ENCODE measurements at places on chromosomes 13 and 19.

DNA sequence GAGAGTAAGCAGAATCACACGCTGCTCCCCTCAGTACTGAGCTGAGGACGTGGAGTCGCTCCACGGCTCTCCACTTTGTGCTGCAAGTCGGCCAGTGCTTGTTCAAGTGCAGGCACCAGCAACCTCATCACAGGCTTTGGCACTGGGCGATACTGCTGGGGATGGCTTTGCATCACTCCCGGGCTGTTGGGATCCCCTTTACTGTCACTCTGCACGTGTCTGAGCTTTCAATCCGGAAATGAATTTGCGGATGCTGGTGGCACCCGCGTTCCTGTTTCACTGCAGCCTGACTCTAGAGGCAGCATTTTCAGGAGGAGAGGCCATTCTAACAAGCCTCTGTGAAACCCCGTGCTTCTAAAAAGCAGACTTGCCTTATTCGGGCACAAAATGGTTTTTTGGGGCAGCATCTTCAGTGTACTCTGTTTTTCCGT, 19.1 kb downstream of the SMARCA4 start:
- DNase-seq, result peak; percentile 22

- DNase-seq, result no peak
These were observed 442 bp downstream of the ZNF420 start for GRCh38 chr19:37078717-37079032.

DNA sequence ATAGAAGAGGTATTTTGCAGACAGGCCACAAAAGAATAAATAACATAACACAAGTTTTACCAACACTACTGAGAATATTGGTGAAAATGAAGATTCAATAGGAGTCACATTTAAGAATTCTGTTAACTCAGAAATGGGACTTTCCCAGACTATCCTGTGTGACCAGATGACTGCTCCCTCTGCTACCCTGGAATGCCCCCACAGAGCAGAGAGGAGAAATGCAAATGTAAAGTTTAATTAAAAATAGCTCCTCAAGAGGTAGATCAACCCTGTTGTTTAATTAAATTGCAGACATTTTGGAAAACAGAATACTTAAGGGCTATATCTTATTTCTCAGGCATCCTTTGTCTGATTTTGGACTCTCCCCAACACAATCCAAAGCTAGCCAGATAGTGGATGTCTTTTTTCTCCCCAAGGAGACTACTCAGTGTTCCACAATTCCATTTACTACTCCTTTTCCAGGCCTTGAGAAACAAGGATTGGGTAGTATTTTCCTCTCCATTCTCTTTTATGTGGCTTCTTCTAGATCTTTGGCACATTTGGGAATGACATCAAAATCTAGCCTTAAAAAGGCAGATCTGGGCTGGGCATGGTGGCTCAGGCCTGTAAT, 104.7 kb upstream of the TSC22D1 start:
- no peak for DNase-seq

DNA sequence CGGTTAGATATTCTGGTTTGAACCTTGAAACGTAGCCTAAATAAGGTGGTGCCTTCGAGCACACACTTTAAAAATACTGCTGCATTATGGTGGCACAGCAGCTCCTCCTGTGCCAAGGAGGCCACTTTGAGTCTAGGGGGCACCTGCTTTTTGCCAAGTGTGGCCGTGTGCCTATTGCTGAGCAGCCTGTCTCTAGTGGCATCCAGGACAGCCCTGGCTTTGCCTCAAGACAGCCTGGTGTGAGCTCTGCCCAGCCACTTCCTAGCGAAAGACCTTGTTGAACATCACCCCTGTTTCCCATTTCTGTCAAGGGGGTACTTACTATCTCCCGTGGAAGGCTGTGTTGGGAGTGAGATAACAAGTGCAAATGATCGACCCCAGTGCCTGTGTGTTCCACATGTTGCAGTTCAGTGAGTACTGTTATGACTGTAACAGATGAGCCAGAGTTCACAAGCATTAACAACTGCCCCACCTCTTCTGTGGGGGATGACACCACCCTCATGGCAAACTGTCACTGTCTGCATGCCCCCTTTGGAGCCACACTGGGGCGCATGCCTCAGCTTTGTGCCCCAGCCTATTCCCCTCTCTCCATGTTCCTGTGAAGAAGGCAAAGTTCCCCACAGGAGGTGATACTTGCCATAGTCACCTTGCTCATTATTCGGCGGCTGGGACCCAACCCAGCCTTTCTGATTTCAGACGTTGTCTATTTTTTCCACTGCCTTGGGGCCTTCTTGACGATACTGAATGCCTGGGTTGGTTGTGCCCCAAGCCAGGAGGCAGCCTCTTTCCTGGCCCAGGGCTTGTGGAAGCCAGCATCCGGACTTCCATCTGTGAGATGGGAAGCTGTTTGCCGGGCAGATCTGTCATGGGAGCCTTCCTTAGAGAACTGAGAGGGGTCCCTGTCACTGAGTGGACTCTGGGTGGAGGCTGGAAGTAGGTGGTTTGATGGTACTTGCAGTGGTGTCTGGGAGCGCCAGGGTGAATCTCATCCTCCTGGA, 5.4 kb downstream of the GATAD2A start:
- DNase-seq, result no peak

- DNase-seq, result peak; percentile 40
These were observed 51.5 kb upstream of the MRI1 start for GRCh38 chr19:13712767-13713201.

- no peak for DNase-seq
These were observed 7.1 kb downstream of the LATS2 start for GRCh38 chr13:21054313-21054712.

DNA sequence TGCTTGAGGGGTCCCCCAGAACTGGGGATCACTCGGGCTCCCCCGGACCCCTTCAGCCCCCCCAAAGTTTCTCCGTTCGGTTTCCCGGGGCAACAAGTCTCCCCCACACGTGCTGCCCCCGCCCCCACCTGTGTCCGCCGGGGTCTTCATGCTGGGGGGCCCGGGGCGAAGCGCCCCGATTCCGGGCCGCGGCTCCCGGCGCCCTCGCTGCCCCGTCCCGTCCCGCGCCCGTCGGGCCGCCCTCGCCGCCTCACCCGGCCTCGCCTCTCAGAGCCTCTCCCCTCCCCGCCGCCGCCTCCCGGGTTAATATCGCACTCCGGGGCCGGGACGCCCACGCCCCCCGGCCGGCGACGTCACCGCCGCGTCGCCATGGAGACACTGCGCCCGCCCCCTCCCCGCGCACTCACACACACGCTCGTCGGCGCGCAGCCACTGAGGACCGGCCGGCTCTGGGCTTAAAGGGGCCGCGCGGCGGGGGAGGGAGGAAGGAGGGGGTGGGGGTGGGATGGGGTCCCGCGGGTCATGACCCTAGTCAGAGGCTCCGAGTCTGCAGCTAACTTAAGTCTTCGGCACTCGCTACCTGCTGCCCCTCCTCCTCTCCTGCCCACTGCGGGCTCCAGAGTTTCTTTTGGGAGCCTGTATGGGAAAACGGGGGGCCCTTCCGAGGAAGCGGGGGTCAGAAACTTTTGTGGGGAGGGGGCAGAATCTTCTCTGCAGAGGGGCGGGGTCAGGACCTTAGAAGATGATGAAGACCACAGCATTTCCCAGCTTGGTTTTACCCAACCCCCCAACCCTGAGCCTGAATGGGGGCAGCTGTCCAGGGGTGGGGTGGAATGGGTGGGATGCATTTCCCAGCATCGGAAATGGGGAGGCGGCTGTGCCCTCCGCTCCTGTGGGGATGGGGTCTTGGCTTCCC, at the start of gene ERF:
TSS of gene ERF (minus strand) at position 279 of the 916 bp plus-strand sequence. CDS start at position 150, 129 bp downstream.
- DNase-seq, result peak; percentile 90

- DNase-seq, result no peak
These were observed 9.4 kb downstream of the NLRP7 start for GRCh38 chr19:54937926-54938325.

DNA sequence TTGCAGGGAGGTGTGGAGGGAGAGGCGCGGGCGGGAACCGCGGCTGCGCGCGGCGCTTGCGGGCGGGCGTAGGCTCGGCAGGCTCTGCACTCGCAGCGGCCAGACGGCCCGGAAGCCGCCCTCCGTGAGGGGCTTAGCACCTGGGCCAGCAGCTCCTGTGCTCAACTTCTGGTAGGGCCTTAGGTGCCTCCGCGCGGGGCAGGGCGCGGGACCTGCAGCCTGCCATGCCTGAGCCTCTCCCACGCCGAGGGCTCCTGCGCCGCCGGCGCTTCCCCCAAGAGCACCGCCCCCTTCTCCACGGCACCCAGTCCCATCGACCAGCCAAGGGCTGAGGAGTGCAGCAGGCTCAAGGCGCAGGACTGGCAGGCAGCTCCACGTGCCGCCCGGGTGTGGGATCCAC, 940.8 kb upstream of the PCDH9 start:
- no peak for DNase-seq

DNA sequence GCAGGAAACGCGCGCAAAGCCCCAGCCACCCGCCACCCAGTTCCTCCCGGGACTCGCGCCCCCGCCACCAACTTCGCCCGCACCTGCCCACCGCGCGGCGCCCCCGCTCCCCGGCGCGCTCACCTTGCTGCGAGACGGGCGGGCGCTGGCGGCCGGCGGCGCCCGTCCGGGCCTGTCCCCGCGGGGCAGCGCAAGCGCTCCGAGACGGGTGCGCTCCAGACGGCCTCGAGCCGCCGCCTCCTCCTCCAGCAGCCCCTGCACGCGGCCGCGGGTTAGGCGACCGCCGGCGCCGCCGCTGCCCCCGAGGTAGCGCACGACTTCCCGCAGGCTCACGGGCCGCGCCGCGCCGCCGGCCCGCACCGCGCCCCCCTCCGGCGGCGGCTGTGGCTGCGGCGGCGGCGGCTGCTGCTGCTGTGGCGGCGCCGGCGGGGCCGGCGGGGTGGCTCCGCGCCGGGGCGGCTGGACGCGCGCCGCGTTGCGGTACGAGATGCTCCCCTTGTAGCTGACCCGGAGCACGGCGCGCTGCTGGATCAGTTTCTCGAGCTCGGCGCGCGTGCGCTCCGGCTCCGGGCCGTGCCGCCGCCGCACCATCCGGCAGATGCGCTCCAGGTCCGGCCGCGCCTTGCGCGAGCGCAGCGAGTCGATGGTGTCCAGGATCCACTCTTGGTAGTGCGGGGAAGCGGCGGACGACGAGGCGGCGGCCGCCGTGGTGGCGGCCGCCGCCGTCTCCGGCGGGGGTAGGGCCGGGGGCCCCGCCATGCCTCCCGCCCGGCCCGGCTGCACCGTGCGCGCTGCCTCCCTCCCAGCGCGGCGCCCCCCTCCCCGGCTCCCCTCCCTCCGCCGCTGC, 666 bp downstream of the SAMD1 start:
- DNase-seq, result peak; percentile 15

- DNase-seq, result no peak
These were observed 31.7 kb upstream of the ZNF507 start for GRCh38 chr19:32313569-32314265.

Measured in occipital lobe (tissue), 3 donors.